ENCODE measurements at places on chromosomes 12 and 14.

- no peak for DNase-seq
Measured at GRCh38 chr14:31465111-31465510, 7.8 kb upstream of the DTD2 start.

- DNase-seq: peak; percentile 39
Measured at GRCh38 chr14:88599326-88599725, 36.5 kb downstream of the ZC3H14 start.

GRCh38 chr14:34722723-34723545 is 8.5 kb upstream of the CFL2 start:
- DNase-seq: peak; percentile 71

- DNase-seq: no peak
Measured at GRCh38 chr12:16506394-16506793, 99.6 kb downstream of the LMO3 start.

GRCh38 chr14:38835874-38836273 is 267.2 kb downstream of the SEC23A start:
- DNase-seq: no peak

DNA sequence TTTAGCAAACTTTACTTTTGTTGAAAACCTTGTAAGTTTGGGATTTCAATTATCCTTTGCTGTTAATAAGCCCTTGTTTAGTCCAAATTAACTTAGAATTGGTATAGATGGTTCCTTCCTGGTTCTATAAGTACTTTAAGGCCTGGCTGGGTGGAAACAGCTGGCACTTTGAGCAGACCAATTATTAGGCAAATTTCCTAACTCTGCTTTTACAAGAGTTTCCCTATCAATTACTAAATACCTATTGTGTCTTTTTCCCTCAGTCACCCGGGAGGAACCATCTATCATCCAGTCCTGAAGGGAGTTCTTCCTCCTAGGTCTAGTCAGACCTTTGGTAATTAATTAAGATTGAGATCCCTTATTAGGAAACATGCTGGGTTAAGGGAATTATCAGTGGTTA is 138.0 kb downstream of the SLC38A6 start:
- DNase-seq: no peak

DNA sequence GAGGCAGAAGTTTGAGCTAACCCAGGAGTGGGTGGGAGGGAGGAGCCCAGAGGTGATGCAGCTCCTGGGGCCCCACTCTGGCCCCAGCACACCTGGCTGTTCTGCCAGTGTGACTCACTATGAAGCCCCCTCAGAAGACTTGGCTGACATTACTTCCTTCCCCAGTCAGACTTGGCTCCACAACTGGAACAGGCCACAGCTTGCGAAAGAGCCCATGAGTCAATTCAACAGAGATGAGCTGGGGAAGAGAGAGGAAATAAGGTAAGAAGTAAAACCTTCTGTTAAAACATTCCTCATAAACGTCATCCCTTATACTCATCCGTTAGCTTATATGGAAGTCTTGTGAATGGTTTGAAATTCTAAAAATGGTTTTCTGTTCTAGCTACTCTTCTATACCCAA is 245.9 kb downstream of the ADAMTS20 start:
- no peak for DNase-seq

- no peak for DNase-seq
Measured at GRCh38 chr14:33679461-33680225, 271.2 kb downstream of the EGLN3 start.

- no peak for DNase-seq
Measured at GRCh38 chr12:79911889-79912656, 22.8 kb downstream of the PPP1R12A start.

DNA sequence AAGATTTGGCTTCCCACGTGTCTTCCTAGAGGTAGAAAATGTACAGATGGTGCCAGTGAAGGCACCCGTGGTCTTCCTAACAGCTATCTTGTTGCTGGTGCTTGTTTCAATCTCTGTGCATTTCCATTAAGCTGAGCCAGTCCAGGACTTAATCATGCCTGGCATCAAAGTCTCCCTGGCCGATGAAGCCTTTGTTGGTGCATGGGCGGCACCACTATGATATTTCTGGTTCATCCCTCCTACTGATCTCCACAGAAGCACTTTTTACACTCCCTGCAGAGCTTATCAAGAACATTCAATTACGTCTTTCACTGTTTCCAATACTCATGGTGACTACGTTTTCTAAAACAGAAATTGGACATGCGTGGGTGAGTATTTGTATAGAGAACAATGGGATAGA is 128.4 kb downstream of the TTC8 start:
- DNase-seq: no peak

Data from GM10248 (cell line).